Mesenteric fat pad (tissue), 1 donor: ENCODE measurements at places on chromosomes 13 and 19. TPM values are rescaled to one million over a fixed set of nuclear protein-coding genes. Genes with fewer than 3 reads are reported as not detected.

NMRK2 gene
- not detected for total RNA-seq

SLC8A2 gene
- total RNA-seq = not detected

MEF2B gene
- total RNA-seq = 2.0 TPM

ZNF568 gene
- total RNA-seq = 9.1 TPM

AMER2 gene
- total RNA-seq = 0.03 TPM

SELENOV gene
- total RNA-seq = not detected

EHD2 gene
- 327 TPM for total RNA-seq

DNA sequence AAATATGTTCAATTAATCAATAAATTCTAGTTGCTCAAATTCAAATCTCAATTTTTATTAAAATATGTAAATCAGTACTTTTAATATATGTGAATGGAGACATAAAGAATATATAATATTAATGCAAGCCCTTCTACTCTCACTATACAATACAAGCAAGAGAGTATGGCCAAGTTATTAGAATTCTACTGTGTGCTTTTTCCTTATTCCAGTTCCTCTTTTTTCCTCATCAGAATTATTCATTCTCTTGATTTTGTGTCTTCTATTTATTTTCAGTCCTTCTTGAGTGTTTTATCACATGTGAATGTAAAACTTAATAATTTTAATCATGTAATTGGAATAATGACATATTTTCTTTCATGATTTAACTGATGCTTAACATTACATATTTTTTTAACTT, 276.8 kb downstream of the PCDH20 start:
- no peak for DNase-seq

DNA sequence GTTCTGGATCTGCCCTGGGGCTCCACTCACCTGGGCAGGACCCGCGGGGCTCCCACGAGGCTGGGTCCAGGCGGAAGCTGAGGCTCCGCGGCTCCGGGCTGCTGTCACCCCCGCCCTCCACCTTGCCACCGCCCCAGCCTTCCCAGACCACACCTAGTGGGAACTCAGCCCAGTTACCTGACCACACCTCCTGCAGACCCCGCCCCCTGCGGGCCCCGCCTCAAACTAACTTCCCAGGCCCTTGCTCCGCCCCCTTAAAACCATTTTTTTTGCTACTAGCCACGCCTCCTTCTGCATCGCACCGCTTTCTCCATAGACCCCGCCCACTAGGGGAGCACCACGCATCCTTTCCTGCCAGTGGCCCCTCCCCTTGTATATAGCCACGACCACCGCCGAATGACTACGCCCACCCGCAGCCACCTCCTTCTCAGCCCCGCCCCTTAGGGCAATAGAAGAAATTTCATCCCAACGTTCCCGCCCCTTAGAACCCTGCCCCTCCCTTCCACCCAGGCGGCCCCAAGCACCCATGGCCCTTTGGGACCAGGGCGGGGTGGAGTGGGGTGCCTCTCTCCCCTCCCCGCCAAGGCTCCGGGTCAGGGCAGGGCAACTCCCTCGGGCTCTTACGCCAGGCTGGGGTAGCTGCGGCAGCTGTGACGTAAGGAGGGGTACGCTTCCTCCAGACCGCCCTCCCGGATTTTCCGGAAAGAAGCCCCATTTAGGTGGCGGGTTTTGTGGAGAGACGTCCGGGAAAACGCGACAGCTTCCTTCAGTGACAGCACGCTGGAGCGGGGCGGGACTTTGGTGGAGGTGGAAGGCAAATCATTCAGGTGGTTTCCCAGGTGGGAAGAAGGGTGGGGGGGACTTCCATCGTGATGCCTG, at the start of gene SH2D3A:
TSS of gene SH2D3A (minus strand) at position 79 of the 879 bp plus-strand sequence. CDS start 3,687 bp downstream, outside the sequence.
- DNase-seq = peak; percentile 92

- DNase-seq = no peak
Measured at GRCh38 chr13:98941126-98941525, 36.7 kb downstream of the DOCK9 start.

DNA sequence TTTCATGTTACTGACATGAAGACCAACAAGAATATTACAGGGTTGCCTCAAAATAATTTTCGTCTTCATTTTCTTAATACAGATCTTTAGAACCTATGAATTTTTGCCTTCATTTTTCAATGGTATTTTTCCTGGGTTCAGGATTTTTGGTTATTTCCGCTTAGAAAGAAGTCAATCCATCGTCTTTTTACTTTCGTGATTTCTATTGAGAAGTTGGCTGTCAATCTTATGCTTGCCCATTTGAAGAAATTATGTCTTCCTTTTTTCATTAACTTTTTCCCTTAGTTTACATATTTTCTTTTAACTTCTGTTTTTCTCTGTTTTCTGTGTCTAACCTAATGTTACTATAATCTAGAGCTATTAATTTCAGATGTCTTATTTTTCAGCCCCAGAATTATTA, 868.9 kb upstream of the SLC10A2 start:
- no peak for DNase-seq

DNA sequence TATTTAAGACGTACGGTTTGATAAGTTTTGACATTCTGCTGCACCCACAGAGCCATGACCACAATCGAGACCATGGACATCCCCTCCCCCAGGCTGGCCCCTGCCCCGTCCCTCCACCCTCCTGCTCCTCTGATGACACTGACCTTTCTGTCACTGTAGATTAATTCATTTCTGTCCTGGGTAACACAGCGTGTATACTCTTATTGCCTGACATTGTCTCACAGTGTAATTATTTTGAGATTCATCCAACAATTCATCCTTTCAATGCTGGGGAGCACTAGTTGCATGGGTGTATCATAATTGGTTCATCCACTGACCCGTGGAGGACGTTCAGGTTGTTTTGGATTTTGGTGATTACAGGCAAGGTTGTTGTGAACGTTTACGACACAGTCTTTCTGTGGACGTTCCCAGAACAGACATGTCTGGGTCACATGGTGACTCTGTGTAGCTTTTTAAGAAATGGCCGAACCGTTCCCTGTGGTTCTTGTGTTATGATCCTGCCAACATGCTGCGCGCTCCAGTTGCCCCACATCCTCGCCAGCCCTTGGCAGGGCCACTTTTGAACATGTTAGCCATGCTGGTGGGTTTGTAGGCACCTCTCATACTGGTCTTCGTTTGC, 41.9 kb downstream of the C13orf46 start:
- DNase-seq = peak; percentile 53

DNA sequence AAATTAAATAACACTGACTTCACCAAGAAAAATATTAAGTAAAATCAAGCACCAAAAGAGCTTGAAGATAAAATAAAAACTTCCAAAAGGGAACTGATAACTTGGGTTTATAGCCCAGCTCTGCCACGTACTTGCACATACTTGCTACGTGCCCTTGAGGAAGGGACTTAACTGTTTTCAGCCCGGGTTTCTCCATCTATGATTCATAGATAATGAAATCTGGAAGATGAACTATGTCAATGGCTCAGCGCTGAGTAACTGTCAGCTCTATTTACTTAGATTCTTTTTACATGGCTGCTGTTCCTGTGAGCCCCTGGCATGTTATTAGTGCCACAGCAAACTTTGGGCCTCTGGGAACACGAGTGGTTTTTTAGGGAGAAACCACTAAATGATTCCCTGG, 9.6 kb upstream of the ZC3H13 start:
- no peak for DNase-seq

- no peak for DNase-seq
Measured at GRCh38 chr19:10421240-10422045, 1.1 kb downstream of the PDE4A start.

DNA sequence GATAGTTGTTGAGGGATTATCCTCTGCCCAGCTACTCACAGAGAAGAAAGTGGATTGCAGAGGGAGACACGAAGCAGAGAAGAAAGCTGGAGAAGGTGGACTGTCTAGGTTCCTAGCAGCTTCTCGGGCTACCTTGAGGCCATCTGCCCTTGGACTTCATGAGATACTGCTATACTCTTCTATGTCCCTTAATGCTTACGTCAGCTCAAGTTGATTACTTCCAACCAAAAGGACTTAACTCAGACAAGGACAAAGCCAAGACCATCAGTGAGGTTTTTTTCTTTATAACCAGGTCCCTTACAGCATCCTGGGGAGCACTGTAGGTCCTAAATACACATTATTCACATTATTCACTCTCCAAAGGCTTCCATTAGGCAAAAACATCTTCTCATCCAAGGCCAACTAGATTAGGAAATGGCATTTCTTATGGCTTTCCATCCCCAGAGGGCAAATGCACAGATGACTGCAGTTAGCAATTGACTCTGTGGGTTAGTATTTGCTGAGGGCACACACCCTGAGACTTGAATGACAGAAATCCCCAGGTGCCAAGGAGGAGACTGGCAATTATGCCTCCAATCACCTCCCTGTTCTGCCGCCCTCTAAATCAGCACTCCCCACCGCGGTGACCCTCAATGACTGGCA, 4.1 kb upstream of the UBE2L5 start:
- DNase-seq = no peak

DNA sequence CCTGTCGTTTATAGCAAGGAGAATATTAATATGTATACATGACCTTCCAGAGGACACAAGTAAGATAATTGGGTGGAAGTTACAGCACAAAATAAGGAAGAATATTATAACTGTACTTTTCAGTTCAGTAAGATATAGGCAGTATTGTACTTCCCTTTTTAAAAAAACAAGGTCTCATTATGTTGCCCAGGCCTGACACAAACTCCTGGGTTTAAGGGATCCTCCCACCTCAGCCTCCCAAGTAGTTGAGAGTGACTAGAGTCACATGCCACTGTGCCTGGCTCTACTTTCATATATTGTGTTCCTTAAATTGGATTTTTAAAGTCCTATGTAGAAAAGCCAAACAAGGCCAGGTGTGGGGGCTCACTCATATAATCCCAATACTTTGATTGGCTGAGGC, 19.5 kb upstream of the MAB21L1 start:
- DNase-seq = no peak

GRCh38 chr13:84126671-84127171, 244.4 kb upstream of the SLITRK1 start:
- DNase-seq = no peak

DNA sequence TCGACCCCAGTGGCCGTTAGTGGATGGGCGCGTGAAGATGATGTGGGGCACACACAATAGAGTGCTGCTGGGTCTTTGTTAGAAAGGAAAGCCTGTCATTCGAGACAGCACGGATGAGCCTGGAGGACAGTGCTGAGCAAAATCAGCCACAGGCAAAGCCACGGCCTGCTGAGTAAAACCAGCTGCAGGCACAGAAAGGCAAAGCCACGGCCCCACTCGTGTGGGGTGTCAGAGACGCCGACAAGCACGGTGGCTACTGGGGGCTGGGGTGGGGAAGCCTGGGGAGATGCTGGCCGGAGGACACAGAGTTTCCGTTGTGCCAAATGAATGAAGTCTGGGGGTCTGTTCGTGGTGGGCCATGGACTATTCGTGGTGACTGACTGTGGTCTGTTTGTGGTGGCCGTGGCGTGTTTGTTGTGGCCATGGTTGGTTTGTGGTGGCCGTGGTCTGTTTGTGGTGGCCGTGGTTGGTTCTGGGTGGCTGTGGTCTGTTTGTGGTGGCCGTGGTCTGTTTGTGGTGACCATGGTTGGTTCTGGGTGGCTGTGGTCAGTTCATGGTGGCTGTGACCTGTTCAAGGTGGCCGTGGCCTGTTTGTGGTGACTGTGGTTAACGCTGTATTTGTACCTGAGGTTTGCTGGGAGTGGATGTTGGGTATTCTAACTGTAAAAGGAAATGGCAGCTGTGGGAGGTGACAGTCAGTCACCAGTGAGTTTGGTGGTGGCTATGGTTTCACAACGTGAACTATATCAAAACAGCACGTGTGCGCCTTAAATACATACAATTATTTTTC, 36.3 kb downstream of the MCF2L start:
- DNase-seq = no peak

DNA sequence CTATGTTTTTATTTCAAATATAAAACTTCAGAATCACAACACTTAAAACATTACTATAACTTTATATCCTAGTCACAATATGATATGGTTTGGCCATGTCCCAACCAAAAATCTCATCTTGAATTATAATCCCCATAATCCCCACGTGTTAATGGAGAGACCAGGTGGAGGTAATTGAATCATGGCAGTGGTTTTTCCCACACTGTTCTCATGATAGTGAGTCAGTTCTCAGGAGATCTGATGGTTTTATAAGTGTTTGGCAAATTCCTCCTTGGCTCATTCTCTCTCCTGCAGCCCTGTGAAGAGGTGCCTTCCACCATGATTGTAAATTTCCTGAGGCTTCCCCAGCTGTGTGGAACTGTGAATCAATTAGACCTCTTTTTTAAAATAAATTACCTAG, 307.6 kb downstream of the SPRY2 start:
- no peak for DNase-seq

- no peak for DNase-seq
Measured at GRCh38 chr19:9171393-9171991, 7.3 kb upstream of the OR7D2 start.

GRCh38 chr13:61778531-61778930, 362.9 kb upstream of the PCDH20 start:
- DNase-seq = no peak

DNA sequence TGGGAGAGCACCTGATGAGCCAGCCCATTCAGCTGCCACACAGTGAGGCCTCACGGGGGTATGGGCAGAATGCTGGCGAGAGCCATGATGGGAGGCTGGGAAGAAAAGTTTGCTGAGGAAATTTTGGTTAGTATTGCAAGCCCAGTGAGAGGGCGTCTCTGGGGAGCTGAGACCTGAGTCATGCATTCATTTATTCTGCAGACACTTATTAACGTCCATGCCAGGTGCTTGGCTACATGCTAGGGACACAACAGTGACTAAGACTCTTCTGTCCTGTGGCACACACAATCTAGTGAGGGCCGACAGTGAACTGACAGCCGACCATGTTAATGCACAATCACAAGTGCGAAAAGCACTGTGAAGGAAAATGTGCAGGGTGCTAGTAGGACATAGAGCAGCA, 27.2 kb downstream of the WDR62 start:
- no peak for DNase-seq

DNA sequence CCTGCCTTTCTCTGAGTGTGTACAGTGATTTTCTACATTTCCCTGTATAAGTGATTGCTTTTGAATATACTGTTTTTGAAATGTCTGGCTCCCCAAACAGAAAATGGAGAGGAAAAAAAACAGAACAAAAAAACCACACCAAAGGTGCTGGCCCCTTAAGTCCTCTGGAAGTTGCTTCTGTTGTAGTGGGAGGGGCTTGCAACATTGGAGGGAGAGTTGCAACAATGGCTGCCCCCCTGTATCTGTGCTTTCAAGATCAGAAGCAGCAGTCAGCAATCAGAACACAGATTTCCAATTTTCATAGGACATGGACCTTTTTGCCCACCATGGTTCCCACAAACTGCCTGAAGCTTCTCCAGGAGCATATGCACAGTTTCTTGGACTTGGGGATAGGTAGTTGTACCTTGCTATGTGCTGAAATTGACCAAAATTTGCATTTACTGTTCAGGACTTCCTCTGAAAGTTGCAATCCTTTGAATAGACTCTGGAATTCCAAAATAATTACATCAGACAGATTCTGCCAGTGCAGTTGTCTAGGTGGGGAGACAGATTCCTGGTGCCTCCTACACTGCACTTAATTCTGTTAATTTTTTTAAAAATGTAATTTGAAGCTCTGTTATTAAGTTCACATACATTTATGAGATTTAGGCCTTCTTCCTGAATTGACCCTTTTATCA, 13.8 kb downstream of the BIVM start:
- DNase-seq = no peak
